Activated CD8-positive, alpha-beta T cell treated with anti-CD3 and anti-CD28 coated beads, Interleukin-2, amount 10 ng/mL, durations not matched to agents 7 days and 5 days (primary cell): ENCODE measurements at places on chromosomes 6 and 20.
A peak's percentile ranks its signal among the peaks of the same experiment; 100 is the strongest.

DNA sequence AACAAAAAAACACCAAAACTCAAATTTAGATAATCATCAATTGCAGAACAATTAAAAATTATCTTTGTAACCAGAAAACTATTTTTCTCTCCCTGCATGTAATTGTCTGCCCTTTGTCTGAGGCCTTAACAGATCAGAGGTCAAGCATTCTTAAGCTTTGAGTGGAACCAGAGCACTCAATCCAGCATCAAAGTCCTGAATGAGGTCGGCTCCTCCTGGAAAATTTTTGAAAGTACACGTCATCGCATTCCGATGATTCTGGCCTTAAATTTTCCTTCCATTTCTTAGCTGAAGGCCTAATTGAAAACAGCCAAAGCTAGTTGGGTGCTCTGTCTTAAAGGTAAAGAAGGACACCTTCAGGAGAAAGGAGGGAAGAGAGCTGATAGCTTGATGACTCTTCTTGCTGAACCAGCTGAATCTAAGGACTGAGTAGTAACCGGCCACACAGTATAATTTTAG lies 510.2 kb upstream of the SULF2 start:
- no peaks in the 10 kb centered on the region for H3K4me1 ChIP-seq
- no peaks in the 10 kb centered on the region for H3K36me3 ChIP-seq
- H3K4me3 ChIP-seq, result no peak overlapping the region
- DNase-seq, result no peak
- H3K27ac ChIP-seq, result no peak overlapping the region
- H3K27me3 ChIP-seq, result peaks cover 2% of the 10 kb centered on the region

DNA sequence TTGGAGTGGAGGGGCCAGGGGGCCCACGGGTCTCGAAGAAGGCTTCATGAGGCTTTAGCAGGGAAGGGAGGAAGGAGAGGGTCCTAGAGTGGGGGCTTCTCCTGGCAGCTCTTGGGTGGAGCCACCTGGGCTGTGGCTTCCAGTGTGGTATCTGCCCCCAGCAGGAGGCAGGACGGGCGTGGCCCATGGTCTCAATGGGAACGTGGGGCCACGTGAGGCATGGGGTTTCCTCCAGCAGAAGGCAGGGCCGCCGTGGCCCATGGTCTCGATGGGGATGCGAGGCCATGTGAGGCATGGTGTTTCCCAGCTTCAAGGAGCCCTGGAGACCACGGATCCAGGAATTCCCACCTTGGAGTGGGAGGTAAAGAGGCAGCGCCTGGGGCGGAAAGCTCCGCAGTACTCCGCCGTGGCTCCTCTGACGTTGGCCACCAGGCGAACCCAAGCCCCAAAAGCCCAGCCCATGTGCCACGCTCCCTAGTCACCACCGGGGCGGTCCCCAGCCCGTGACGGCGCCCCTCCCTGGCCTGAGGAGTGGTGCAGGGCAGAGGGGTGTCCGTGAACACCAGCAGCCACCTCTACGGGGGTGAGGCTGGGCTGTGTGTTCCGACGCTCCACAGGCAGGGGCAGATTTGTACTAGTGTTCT lies 62.0 kb upstream of the GATA5 start:
- H3K27ac ChIP-seq, result no peak overlapping the region
- no peak for DNase-seq
- H3K27me3 ChIP-seq, result no peaks in the 10 kb centered on the region
- H3K4me1 ChIP-seq, result no peaks in the 10 kb centered on the region
- H3K4me3 ChIP-seq, result no peak overlapping the region
- H3K36me3 ChIP-seq, result no peaks in the 10 kb centered on the region

- H3K4me1 ChIP-seq, result no peaks in the 10 kb centered on the region
- H3K27ac ChIP-seq, result no peak overlapping the region
- H3K27me3 ChIP-seq, result no peaks in the 10 kb centered on the region
- DNase-seq, result no peak
- no peak overlapping the region for H3K4me3 ChIP-seq
- H3K36me3 ChIP-seq, result no peaks in the 10 kb centered on the region
These were observed 40.3 kb upstream of the TBX18 start for GRCh38 chr6:84804720-84805119.

DNA sequence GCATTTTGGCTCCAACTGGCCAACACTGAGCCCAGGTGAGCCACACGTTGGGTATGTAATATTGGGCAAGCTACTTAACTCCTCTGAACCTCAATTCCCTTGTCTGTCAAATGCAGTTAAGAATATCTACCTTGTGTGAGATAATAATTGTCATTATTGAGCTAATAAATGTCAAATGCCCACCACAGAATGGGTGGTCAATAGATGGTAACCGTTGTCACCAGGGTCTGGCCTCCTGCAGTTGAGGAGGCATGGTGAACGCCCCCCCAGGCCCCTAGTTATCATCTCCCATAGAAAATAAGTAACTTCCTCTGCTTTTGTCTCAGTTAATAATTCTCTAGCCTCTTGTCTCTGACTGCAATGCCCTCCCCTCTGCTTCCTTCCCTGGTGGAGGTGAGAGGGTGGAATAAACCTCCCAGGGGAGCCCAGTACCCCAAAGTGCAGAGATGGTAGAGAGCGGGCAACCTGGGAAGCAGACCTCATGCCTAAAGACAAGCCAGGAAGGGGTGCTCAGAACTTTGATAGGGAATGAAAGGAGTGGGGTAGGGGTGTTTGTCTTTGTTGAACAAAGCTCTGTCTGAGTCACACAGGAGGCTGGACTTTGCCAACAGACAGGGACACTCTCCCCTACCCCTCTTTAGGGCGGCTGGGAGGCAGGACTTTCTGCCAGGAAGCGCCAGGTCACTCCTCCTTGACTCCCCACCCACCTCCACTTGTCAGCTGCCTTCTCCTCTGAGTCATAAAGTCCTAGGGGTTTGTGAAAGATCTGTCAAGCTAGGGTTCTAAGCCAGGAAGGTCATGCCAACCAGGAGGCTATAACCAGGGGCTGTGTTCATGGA lies 1.3 kb upstream of the UNC5CL start:
- peak overlapping the region; percentile 27 for H3K27ac ChIP-seq
- H3K27me3 ChIP-seq, result no peaks in the 10 kb centered on the region
- peaks cover 12% of the 10 kb centered on the region for H3K4me1 ChIP-seq
- H3K36me3 ChIP-seq, result no peaks in the 10 kb centered on the region

- H3K4me1 ChIP-seq, result peaks cover 6% of the 10 kb centered on the region
- no peak for DNase-seq
- H3K27me3 ChIP-seq, result peaks cover 11% of the 10 kb centered on the region
- no peaks in the 10 kb centered on the region for H3K36me3 ChIP-seq
- no peak overlapping the region for H3K27ac ChIP-seq
These were observed 176.5 kb downstream of the DLL1 start for GRCh38 chr6:170114187-170114945.

- no peaks in the 10 kb centered on the region for H3K4me1 ChIP-seq
- H3K36me3 ChIP-seq, result no peaks in the 10 kb centered on the region
- H3K27me3 ChIP-seq, result no peaks in the 10 kb centered on the region
- no peak overlapping the region for H3K4me3 ChIP-seq
These were observed 554.3 kb downstream of the CD109 start for GRCh38 chr6:74250161-74250818.

DNA sequence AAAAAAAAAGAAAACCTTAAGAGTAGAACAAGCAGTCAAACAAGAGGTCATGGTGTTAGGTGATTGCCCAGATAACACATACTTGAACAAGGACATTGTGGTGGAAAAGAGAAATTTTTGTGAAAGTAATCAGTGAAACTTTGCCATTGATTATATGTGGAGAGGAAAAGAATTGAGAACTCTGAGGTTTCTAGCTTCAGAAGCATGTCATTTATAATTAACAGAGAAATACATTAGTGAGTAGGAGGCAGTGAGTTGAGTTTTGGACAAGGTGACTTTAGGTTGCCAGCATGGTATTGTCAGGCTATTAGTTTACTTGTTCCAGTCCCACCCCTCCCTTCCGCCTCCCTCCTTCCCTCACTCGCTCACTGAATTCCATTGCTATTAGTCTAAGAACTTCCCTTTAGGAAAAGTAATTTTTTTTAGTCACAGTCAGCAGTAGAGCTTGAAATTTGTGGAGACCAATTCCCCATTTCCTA lies 17.2 kb downstream of the TAB2 start:
- H3K4me3 ChIP-seq, result no peak overlapping the region
- peak overlapping the region; percentile 43 for H3K27ac ChIP-seq
- H3K27me3 ChIP-seq, result no peaks in the 10 kb centered on the region
- peaks cover 82% of the 10 kb centered on the region for H3K4me1 ChIP-seq
- peaks cover 49% of the 10 kb centered on the region for H3K36me3 ChIP-seq
